ENCODE measurements at places on chromosomes 3 and 15.

DNA sequence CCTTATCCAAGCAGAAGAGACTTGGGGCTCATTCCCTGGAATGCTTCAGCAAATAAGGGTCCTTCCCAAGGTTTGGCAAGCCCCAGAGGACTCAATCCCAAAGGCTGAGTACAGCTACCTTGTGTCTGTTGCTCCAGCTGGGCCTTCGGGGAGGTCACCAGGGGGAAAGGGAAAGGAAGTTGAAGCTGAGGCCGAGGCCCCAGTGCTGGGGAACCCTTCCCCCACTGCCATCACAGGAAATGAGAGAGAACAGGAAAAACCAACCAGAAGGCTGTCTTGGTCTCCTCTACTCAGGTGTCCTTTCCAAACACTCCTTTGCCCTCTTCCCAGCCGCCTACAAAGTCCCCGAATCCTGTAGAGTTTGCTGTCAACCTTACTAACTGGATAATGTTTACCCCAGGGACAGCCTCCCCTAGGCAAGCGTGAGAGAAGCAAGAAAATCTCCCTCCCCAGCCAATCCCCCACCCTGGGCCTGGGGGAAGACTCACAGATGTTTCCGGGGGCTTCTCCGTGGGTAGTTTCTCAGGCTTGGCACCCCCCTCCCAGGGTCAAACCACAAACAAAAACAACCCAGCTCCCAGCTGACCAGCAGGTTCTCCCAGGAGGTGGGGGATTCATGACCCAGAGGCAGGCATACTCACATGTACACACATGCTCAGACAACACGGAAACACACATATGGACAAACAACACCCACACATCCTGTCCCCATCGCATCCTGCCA, 5.5 kb downstream of the CSRNP1 start:
- no peak for DNase-seq

- no peak for DNase-seq
Measured at GRCh38 chr3:125203731-125204130, 8.8 kb downstream of the SLC12A8 start.

DNA sequence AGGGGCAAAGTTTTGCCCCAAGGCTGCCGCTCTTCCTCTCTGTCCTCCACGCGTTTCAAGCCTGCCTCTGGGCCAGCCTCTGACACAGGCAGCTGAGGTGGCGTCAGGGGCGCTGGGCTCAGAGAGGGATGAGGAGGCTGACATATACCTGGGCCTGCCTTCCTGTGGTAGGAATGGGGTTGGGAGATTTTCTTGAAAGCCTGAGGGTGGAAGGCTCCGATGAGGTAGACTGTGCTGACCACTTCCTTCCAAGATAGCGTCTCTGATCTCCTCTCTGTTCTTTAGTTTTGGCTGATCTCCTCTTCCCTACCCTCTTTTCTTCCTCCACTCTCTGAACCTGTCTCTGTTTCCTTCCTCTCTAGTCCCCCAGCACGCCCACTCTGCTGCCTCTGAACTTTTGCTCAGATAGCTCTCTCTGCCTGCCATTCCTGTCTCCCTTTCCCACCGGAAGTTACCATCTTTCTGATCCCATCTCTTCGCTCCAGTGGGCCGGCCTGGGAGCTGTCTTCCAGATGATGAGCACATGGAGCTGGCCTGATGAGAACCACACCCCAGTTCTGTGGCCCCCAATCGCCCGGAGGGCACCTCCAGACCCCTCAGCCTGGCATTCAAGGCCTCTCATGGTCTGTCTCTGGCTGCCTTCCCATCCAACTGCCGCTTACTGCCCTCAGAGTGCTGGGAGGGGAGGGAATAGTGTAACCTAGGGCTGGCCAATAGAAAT, 32.5 kb upstream of the LCTL start:
- DNase-seq = no peak

- no peak for DNase-seq
Measured at GRCh38 chr3:73378207-73378606, 246.5 kb downstream of the PDZRN3 start.

- no peak for DNase-seq
Measured at GRCh38 chr15:78938658-78939488, 6.0 kb downstream of the CTSH start.

Measured in activated CD4-positive, alpha-beta T cell treated with anti-CD3 and anti-CD28 coated beads, Interleukin-2, amount 50 U/mL, for 4 hours (primary cell).